ENCODE measurements at places on chromosomes 5 and 9.

DNA sequence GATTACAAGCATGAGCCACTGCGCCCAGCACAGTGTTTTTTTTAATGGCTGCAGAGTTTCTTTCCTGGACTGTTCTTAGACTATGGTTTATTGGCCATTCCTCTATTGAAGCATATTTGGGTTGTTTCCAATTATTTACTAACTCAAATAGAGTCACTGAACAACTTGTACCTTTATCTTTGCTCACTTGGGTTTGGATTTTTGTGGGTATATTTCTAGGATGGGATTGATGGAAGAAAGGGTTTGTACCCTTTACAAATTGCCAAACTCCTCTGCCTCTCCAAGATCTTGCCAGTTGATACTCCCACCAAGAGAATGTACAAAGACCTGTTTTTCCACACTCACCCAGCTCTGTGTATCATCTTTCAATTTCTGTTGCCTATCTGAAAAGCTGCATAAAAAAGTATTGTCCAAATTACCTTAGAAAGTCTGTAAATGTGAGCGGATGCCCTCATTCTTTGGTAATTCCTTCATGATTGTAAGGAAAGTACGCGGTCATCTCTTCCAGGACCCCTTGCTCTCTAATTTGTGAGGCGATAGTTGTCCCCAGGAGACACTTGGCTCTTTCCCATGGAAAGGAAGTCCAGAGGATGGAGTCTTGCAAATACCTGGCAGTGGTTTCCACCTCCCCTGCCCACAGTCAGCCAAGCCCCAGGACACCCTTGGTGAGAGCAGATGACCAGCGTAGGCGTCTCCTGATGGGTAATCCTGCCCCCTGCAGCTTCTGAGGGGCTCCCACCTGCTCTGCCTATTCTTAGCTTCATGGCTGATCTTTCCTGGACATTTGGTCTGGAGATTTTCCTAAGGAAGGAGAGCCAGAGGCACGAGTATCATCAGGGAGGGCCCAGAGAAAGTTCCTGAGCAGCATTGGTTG is 33.0 kb downstream of the ARHGEF37 start:
- no peak for DNase-seq

GRCh38 chr5:61254969-61255555 is 77.0 kb upstream of the ZSWIM6 start:
- DNase-seq = no peak

GRCh38 chr5:137296213-137296781 is 202.8 kb downstream of the SPOCK1 start:
- DNase-seq = no peak

DNA sequence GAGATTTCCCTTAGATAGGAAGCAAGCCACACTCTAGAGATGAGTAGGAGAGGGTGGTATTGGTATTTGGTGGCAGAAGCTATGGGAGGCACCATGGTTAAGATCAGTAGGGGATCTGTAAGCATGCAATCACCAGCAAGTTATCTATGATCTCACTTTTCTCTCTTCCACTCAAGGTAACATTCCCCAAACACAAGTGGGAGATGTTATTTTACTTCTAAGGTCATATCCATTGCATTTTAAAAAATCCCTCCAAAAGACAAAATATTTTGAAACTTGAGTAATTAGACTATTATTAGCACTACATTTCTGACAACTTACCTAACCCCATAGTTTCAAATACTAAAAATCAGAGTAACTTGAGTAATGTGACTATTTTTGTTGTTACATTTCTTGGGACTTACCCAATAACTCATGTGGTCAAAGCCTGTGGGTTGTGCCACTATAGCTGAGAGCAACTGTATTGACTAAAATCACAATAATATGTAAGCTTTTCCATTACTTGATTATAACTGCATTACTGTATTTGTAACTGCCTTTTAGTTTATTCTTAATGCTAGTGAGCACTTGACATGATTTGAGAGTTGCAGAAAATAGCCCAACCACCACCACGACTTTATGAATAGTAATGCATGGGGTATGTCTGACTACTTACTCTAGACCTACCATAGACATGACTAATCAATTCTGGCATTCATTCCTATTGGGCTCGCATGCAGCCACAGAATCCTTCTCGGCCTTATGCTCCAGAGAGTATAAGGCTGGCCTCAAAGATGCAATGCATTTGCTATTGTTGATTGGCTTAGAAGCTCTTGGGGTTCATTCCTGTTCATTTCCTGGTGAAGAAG is 264.7 kb downstream of the TRIM32 start:
- DNase-seq = no peak

DNA sequence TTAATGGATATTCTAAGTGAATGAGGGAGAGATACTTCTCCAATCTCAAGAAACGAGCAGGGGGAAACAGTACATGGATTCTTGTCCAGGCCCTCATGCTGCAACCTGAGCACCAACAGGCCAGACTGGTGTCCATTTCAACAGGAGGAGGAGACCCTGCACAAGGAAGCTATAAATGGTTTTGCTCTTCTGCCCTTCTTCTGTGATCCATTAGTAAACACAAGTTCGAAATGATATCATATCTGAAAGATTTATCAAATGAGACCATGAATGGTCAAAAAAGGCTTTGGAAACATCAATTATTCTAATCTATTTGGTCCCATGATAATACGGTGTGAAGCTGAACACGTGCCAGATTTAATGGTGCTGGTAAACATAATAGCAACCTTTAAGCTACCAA is 109.8 kb downstream of the NR6A1 start:
- no peak for DNase-seq

- no peak for DNase-seq
These were observed 421.7 kb upstream of the KIF2A start for GRCh38 chr5:61884252-61884855.

Data from OCI-LY7 (cell line).